ENCODE measurements at places on chromosomes 1 and 21.

DNA sequence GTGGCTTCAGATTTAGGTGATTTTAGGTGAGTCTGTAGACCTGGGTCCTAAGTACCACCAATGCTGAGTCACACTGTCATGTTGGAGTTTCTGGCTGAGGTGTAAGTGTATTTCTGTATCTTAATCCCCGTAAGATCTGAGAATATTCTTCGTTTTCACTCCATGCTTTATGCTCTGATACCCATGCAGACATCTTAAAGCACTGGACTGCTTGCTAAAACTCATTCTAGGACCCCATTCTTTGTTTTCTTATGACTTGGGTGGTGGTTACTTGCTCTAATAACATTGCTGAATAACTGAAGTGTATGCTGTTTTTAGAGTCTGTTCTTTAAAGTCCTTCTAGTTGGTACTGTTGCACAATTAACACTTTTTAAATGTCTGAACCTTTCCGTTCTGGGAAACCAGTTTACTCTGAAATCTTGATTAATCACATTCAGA is 36.6 kb downstream of the CDC42 start:
- DNase-seq = no peak

DNA sequence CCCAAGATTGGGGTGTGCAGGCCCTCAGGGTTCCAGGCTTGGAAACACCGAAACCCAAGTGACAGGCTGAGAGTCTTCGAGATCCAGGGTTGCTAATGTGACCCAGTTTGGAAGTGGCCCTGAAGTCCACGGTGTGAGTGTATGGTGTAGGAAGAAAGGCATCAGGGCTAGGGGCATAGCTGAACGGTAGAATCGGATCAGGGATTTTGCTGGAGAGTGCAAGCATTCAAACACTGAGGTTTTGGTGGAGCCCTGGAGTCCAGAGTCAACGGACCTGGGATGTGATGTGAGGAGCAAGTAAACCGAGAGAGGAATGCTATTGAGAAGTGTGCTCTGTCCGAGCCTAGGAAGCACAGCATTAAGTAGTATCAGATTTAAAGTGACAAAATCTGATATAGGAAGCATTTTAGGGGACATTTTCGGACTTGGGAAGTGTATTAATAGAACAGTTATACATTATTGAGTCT is 958 bp downstream of the NFYC start:
- DNase-seq = no peak

GRCh38 chr21:43921571-43921978 is 56.6 kb downstream of the AGPAT3 start:
- peak; percentile 19 for DNase-seq

GRCh38 chr1:59360170-59360569 is 63.3 kb downstream of the FGGY start:
- DNase-seq = no peak

DNA sequence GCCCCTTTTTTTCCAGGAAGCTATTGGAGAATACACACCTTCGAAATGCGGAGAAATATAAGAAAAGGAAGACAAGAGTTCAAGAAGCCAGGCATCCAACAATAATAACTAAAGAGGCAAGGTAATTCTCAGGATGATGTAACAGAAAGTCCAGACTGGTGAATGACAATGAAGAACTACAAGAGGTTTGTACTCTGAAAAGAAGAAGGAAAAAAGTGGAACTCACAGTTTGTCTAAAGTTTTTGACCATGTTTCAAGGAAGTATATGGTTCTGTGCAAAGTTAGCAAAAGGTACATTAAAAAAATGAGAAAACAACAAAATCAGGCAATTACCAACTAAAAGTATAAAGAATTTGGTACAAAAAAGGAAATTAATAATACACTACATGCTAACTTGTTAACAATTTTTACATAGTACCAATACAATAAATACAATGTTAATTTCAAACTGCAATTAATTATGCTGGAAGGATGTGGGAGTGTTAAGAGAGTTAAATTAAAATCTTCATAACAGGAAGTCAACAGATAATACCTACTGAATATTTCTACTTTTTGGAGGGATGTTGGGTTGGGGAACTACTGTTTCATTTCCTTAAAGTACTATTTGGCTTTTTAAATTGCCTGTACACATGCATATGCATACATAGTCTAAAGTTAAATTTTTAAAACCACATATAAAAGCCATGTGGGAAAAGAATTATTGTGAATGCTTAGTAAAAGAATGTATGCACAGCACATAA is 12.9 kb upstream of the CD55 start:
- no peak for DNase-seq

DNA sequence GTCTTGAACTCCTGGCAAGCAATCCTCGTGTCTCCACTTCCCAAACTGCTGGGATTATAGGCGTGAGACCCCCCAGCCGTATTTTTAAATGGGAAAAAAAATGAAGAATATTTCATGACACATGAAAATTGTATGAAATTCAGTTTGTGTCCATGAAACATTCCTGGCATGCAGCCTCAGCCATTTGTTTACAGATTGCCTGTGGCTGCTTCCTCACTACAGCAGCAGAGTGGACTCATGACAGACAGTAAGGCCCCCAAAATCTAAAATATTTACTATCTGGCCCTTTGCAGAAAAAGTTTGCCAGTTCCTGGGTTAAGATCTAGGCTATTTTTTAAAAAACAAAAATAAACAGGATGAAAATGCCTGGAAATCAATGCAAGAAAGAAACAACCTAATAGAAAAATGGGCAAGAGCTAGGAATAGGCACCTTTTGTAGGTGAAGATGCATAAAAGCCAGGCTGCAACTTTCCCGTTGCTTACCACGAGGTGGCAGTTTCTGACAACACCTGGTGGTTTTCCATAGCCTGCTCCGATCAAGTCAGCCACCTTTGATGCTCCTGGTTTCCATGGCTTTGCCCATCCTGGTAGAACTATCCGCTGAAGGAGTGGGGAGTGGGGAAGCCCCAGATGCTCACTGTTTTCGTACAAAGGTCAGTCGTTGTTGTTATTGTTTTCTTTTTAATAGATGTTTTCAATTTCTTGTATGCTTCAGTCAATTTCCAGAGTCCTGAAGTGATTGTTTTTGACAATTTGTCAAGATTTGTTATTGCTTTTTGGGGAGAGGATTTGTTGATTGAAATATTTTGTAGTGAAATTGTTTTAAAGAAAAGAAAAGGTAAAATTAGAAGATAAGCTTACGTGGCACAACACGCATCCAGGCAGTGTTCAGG is 24.3 kb downstream of the UBE2Q1 start:
- DNase-seq = no peak

- no peak for DNase-seq
Measured at GRCh38 chr1:151514366-151514765, 3.2 kb downstream of the CGN start.

DNA sequence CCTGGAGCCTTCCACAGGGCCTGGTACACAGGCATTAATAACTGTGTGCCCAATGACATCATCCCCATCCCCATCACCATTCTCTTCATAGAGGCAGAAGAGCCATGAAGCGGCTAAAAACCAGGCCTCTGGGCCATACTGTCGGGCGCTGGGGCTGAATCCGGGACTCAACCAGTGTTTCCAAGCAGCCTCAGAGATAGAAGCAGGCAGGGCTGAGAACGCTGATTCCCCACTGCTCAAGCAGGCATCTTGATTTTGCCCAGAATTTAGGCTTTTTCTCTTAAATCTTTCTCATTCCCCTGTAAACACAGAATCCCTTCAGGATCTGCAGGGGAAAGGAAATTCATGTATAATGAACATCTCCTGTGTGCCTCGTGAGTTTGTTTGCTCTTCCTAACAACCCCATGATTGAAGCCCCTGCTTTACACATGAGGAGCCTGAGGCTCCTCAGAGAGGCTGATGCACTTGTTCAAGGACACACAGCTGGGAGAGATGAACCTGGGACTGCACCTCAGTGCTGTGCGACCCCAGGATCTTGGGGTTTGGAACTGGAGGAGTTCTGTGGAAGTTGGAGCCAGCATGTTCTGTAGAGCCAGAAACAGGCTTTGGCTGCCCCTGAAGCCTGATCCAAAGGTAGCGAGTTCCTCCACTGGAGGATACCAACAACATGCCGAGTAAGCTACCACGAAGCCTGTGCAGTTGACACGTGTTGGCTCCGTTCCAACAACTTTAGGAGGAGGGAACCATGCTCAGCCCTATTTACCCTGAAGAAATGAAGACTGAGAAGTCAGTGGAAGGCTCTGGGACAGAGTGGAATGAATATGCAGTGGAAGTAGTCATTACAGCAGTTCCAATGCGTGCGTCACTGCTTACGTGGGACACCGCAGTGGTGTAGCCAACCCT is 55.5 kb downstream of the EDN2 start:
- DNase-seq = no peak

DNA sequence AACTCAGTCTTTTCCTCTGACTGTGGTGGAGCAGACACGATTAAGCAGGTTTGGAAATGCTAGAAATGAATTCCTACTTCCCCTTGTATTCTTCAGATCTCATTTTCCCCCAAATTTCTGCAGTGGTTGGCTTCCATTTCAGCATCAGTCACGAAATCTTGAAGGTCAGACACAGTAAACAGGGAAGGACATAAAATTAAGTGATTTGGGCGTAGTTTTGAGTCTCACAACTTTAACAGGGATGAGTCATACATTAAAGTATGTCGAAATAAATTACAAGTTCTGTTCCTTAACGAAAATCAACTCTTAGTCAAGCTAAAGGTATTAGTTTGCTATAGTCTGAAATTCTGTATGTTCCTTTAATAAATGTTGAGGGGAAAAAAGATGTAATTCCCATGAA is 61.1 kb downstream of the HNRNPR start:
- no peak for DNase-seq

DNA sequence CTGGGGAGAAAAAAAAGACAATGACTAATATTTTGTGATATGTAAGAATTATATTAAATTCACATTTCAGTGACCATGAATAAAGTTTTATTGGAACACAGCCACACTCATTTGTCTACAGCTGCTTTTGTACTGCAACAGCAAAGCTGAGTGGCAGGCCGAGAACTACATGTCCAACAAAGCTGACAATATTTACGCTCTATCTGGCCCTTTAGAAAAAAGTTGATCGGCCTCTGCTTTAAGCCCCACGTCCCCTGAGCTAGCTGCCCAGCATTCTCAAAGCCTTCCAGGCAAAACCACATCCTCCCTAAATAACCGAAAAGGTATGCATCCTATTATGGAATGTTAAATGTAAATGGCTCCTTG is 8.6 kb downstream of the SLC2A1 start:
- no peak for DNase-seq

DNA sequence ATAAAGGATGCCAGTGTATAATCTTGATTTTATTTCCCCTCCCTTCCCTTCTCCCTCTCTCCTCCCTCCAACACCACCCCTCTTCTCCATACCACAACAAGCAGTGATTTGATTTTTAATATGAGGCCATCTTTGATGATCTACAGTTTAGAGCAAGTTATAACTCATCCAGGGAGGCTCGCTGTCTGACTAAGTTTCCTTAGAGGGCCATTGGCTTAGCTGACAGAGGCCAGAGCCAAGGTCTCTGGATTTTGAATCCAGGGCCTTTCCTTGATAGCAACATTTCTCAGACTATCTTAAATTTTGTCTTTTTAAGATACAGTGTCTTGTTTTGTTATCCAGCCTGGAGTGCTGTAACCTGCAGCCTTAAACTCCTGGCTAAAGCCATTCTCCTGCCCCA is 431.0 kb upstream of the USP24 start:
- no peak for DNase-seq

GRCh38 chr1:230236301-230237008 is 169.4 kb downstream of the GALNT2 start:
- DNase-seq = no peak

DNA sequence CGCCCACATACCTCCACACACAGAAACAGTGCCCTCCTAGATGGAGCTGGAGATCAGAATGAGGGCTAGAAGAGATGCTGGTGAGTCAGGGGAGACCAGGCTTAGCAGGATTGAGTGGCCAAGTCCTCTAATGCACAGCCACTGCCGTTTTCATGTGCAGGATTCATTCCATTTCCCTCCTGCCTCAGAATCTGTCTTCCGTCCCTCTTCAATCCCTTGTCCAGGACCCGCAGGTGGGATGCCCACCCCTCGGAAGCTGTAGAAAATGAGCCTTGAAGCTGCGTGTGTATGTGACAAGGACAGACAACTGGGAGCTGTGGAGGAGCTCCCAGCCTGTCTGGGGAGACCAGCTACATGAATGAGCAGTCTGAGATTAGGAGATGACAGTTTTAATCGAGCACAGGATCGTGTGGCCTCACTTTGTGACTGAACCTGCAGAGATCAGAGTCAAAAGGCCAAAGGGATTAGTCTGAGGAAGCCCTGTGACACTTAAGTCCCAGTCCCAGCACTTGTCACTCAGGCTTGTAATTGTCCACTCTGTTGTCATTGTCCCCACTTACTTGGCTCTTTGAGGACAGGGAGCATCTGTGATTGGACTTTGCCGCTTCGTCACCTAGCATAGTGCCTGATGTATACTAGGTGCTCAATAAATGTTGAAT is 22.0 kb downstream of the LGR6 start:
- no peak for DNase-seq

DNA sequence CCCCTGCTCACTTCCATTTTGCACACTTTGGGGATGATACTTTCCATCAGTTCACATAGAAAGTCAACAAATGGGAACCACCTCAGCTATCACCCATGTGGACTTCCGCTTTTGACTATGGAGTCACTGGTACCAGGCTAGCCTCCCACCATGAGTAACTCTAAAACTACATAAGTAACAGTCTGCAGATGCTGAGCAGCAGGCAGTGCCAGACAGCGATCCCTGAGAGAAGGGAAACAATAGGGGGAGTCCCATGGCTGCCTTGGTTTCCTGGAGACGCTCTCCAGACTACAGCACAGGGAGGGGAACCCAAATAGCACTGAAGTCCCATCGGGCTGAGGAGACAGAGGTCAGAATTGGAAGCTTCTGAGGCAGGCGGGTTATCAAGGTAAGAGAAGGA is 2.8 kb upstream of the TFF2 start:
- no peak for DNase-seq

- no peak for DNase-seq
Measured at GRCh38 chr1:18232052-18232451, 124.5 kb downstream of the IGSF21 start.

GRCh38 chr1:9787702-9788101 is 36.1 kb downstream of the CLSTN1 start:
- peak; percentile 19 for DNase-seq
